ENCODE measurements at places on chromosomes 7 and 10. TPM values are rescaled to one million over a fixed set of nuclear protein-coding genes. Genes with fewer than 3 reads are reported as not detected.

DNA sequence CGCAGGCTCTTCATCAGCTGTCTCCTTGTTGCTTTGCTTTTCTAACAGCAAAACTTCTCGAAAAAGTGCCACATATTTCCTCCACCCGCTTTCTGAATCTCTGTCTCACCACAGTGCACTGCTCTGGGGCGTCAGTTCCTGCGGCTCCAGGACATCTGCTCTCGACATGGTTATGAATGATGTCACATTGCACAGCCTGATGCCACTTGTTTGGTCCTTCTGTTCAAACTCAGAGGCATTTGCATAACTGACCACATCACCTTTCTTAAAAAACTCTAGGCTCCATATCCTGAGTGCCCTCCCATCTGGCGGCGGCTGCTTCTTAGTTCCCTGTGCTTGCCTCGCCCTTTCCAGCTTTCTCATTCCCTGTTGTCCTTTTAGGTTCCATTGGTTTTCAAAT lies 469.3 kb upstream of the COBL start:
- no peaks in the 10 kb centered on the region for H3K4me1 ChIP-seq
- no peak for DNase-seq
- no peak overlapping the region for H3K4me3 ChIP-seq
- H3K27me3 ChIP-seq: no peaks in the 10 kb centered on the region
- H3K27ac ChIP-seq: no peak overlapping the region
- no peaks in the 10 kb centered on the region for H3K36me3 ChIP-seq

GRCh38 chr7:64643566-64643965 lies 22.4 kb upstream of the ZNF107 start:
- H3K36me3 ChIP-seq: no peaks in the 10 kb centered on the region
- H3K4me1 ChIP-seq: no peaks in the 10 kb centered on the region
- no peak for DNase-seq
- H3K27me3 ChIP-seq: no peaks in the 10 kb centered on the region
- H3K27ac ChIP-seq: no peak overlapping the region

- H3K36me3 ChIP-seq: no peaks in the 10 kb centered on the region
- DNase-seq: no peak
- H3K4me3 ChIP-seq: no peak overlapping the region
Observed at GRCh38 chr7:2710286-2710655, 22.3 kb downstream of the AMZ1 start.

- no peak overlapping the region for H3K4me3 ChIP-seq
- no peaks in the 10 kb centered on the region for H3K27me3 ChIP-seq
- no peak overlapping the region for H3K27ac ChIP-seq
- H3K4me1 ChIP-seq: no peaks in the 10 kb centered on the region
Observed at GRCh38 chr7:14389181-14389591, 399.7 kb upstream of the ETV1 start.

DNA sequence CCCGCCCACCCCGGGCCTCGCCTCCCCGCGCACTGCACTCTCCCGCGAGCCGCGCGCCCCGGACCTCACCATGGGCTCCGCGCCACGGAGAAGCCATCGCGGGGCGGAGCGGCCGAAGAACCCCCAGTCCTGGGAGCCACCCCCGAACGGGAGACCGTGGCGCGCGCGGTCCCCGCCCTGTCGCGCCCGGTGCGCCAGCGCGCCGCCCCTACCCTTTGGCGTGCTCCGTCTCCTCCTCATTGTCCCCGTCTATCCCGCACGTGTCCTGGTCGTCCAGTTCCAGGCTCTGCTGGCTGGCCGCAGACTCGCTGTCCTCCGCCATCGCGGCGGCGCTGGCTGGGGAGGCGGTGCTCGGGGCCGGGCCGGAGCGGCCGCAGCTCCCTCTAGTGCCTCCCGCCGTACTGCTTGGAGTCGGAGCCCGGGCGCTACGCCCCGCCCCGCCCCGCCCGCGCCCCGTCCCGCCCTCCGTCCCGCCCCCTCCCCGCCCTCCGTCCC lies at the start of gene NMT2:
Gene NMT2 (minus strand): TSS at position 403 of the 495 bp plus-strand sequence. CDS start 81 bp downstream, at position 322.
- no peaks in the 10 kb centered on the region for H3K36me3 ChIP-seq
- DNase-seq: no peak
- peak within 1 kb of the TSS; percentile 98 for H3K4me3 ChIP-seq
- H3K27me3 ChIP-seq: no peaks in the 10 kb centered on the region

DNA sequence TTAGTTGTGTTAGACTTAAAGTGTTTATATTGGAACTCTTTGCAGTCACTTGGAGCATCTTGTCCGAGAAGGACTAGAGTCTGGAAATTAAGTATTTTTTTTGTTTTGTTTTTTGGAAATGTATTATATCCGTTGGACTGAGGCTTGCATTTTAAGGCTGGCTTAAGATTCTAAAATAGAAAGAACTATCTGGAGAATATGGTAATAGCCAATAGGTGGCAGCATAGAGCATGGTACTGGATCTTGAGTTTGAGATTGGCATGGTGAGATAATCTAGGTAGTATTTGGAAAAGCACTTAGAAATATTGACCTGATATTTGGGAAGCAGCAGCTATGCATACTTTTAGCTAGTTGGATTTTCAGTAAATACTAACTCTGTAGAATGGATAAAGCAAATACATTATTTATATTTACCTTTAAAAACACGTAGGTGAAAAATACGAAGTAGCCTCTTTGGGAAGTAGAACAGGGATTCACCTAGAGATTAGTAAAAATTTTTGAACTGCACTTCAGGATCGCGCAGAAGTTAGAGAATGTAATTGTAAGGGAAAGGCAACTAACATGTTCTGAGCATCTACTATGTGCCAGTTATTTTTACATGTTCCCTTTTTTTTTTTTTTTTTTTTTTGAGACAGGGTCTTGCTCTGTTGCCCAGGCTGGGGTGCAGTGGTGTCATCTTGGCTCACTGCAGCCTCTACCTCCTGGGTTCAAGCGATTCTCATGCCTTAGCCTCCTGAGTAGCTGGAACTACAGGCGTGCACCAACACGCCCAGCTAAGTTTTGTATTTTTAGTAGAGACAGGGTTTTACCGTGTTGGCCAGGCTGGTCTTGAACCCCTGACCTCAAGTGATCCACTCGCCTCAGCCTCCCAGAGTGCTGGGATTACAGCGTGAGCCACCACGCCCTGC lies 78.6 kb downstream of the LCOR start:
- H3K27ac ChIP-seq: no peak overlapping the region
- H3K36me3 ChIP-seq: no peaks in the 10 kb centered on the region
- no peaks in the 10 kb centered on the region for H3K4me1 ChIP-seq
- DNase-seq: peak; percentile 43

GRCh38 chr10:89032141-89032891 lies 41.7 kb downstream of the FAS start:
- no peaks in the 10 kb centered on the region for H3K4me1 ChIP-seq
- no peak overlapping the region for H3K4me3 ChIP-seq
- no peak for DNase-seq
- no peaks in the 10 kb centered on the region for H3K36me3 ChIP-seq
- H3K27me3 ChIP-seq: no peaks in the 10 kb centered on the region
- H3K27ac ChIP-seq: no peak overlapping the region

GRCh38 chr7:80967071-80967916 lies 48.4 kb upstream of the SEMA3C start:
- peaks cover 6% of the 10 kb centered on the region for H3K4me1 ChIP-seq
- H3K36me3 ChIP-seq: no peaks in the 10 kb centered on the region
- no peak overlapping the region for H3K27ac ChIP-seq
- no peaks in the 10 kb centered on the region for H3K27me3 ChIP-seq
- no peak for DNase-seq
- H3K4me3 ChIP-seq: no peak overlapping the region

- H3K4me3 ChIP-seq: no peak overlapping the region
- H3K4me1 ChIP-seq: no peaks in the 10 kb centered on the region
- no peaks in the 10 kb centered on the region for H3K27me3 ChIP-seq
- H3K27ac ChIP-seq: no peak overlapping the region
- peak; percentile 30 for DNase-seq
Observed at GRCh38 chr7:88789480-88790064, 6.0 kb downstream of the TEX47 start.

GRCh38 chr10:125091891-125092290 lies 68.5 kb downstream of the CTBP2 start:
- no peaks in the 10 kb centered on the region for H3K36me3 ChIP-seq
- no peaks in the 10 kb centered on the region for H3K27me3 ChIP-seq
- DNase-seq: no peak
- H3K27ac ChIP-seq: no peak overlapping the region
- H3K4me1 ChIP-seq: peaks cover 19% of the 10 kb centered on the region
- no peak overlapping the region for H3K4me3 ChIP-seq

DNA sequence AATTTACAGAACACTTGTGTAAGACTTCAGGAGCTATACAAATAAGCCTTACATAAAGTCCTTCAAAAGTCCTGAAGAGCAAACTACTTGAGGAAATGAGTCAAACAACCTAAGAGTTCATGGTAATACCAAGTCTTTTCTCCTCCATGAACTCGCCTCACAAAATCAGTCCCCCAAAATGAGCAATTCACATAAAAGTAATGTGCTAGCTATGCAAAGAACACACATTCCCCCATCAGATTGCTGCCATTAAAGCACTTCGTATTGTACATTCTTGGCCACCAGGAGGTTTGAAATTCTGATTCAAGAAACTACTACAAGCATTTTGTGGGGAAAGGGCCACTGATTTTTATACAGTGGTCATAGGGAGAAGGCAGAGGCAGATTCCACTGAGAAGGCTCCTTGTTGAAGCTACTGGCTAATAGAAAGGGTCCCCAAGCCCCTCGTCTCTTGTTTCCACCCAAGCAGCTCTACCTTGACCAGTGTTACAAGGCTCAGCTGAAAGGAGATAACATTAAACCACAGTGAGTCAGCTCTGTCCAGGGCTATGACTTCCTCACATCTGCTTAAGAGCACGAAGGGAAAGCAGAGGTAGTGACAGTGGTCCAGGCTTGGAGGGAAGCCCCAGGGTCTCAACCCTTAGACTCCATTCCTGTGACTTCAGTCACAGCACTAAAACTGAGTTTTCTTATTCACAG lies 115.2 kb upstream of the CDK1 start:
- H3K27me3 ChIP-seq: no peaks in the 10 kb centered on the region
- no peaks in the 10 kb centered on the region for H3K36me3 ChIP-seq
- peaks cover 8% of the 10 kb centered on the region for H3K4me1 ChIP-seq

DNA sequence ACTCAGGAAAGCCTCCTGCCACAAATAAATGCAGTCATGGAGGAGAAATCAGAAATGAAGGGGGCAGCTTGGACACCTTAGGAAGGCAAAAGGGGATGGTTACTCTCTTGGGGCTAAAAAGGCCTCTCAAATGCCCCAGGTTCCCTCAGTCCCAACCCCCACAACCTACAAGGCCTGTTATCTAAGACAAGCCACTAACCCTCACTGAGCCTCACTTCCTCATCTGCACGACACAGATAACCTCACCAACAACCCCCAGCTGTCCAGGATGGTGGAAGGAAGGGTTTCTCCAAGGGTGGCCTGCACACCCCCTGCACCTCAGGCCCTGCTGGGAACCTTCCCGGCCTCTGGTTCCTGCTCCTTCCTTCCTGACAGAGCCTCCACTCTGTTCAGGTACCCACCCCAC lies 29.2 kb downstream of the SORBS1 start:
- peaks cover 39% of the 10 kb centered on the region for H3K4me1 ChIP-seq
- no peak overlapping the region for H3K4me3 ChIP-seq
- no peaks in the 10 kb centered on the region for H3K27me3 ChIP-seq

DNA sequence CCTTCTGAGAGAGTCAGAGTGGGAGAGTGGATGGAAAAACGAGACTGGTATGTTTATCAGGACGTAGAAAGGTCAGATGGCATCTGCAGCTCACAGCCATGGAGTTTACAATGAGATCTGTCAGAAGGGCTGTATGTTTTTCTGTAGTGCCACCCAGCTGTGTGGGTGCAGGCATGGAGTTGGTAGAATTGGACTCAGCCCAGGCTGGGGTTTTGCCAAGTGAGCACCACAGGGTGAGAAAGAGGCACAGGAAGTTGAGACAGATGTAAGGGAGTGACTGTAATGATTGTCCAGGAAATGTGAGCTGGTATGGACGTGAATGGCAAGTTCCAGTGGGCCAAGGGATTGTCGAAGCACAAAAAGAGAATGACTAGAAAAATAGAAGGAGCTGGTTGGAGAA lies 9.1 kb upstream of the ZYX start:
- H3K36me3 ChIP-seq: no peaks in the 10 kb centered on the region
- no peaks in the 10 kb centered on the region for H3K27me3 ChIP-seq
- H3K27ac ChIP-seq: no peak overlapping the region
- peaks cover 8% of the 10 kb centered on the region for H3K4me1 ChIP-seq
- no peak for DNase-seq

- H3K4me1 ChIP-seq: peaks cover 48% of the 10 kb centered on the region
- no peak overlapping the region for H3K4me3 ChIP-seq
- H3K27me3 ChIP-seq: no peaks in the 10 kb centered on the region
- no peaks in the 10 kb centered on the region for H3K36me3 ChIP-seq
- peak overlapping the region; percentile 78 for H3K27ac ChIP-seq
- DNase-seq: no peak
Observed at GRCh38 chr7:104978460-104978859, 35.5 kb upstream of the KMT2E start.

DNA sequence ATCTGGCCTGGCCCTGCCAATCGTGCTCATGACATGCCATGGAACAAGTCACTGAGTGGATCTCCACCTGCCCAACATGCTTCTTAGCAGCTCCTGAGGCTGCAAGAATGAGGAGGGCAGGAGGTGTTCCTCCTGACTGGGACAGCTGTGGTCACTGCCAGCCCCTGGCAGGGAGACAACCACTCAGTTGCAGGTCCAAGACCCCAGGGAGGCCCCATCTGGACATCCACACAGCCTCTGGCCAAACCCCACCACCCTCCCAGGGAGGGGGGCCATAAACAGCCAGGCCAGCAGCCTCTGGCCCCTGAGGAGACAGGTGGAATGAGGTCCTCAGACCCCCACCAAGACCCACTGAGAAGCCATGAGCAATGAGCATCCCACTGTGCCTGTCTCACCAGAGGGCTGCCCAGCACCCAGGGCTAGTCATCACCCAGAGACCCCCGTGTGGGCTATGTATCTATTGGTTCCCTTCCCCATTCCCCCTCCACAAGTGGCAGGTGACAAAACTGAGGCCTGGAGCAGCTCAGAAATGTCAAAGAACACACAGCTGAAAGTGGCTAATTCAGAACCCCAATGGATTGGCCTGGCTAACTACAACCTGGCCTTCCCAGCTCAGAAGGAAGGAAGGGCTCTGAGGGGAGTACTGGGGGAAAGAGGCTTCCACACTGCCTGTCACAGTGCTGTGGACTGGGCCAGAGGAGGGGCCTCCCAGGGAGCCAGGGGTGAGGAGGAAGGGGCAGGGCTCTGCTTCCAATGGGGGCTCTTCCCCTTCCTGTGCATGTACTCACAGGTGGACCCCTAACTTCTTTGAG lies 3.0 kb downstream of the GPRIN2 start:
- H3K36me3 ChIP-seq: no peaks in the 10 kb centered on the region
- DNase-seq: no peak
- H3K27me3 ChIP-seq: peaks cover 6% of the 10 kb centered on the region

The SDHAF3 gene
- polyA plus RNA-seq: 19.2 TPM

The CLIP2 gene
- polyA plus RNA-seq: 16.8 TPM

The CRHR2 gene
- polyA plus RNA-seq: 0.19 TPM

The TRIM50 gene
- 10.8 TPM for polyA plus RNA-seq

The SAP25 gene
- polyA plus RNA-seq: 4.0 TPM

The PPP1R17 gene
- polyA plus RNA-seq: not detected

The NPFFR1 gene
- polyA plus RNA-seq: not detected

The PTN gene
- 75.3 TPM for polyA plus RNA-seq

The DGKI gene
- polyA plus RNA-seq: 2.4 TPM

The TRPV6 gene
- polyA plus RNA-seq: 3.7 TPM

The TRIL gene
- 1.2 TPM for polyA plus RNA-seq

The CAV1 gene
- polyA plus RNA-seq: 43.3 TPM
